ENCODE measurements at places on chromosomes 6 and 20.

DNA sequence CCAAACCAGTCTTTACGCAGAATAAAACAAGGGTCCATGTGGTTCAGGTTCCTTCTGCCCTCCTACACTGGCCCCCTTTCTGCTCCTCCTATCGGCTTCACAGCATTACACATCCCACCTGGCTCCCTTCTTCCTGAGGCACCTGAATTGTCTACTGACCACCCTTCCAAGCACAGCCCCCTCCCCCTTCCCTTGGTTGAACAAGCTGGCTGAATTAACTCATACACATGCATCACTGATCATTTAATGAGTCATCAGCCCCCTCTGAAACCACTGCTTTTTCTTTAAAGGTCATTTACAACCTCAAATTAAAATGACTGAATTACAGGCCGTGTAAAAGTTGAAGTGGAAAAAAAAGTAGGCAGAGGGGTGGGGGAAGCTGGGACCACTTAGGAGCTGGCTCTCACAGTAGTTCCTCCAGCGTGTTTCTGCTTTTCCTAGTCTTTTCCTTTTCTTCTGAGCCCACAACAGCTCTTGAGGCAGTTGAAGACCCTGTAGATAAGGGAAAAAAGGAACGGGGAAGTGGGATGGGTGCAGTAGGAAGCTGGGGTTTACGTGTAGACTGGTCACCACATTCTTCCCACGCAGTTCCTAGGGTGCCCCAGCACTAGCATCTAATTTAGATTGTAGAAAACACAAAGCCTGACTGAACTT lies 67.6 kb downstream of the FYN start:
- no peak for DNase-seq

- no peak for DNase-seq
These were observed 73.1 kb downstream of the QKI start for GRCh38 chr6:163487606-163488005.

DNA sequence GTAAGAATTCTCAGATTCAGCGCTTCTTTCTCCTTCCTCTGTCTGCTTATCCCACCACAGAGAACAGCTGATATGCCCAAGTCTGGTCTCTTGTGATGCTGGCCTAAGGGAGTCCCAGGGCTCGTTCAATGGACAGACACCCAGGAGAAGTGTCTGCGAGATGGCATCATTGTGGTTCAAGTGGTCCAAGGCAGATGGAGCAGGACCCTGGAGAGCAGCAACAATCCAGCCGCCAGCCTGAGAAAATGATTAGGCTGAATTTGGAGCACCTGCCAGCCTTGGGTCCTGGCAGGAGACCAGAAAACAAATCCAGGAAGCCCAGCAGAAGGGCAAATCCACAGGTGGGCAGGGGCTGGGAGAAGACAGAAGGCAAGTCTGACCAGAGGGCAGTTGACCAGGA lies 145.8 kb downstream of the PTPRT start:
- DNase-seq = no peak

DNA sequence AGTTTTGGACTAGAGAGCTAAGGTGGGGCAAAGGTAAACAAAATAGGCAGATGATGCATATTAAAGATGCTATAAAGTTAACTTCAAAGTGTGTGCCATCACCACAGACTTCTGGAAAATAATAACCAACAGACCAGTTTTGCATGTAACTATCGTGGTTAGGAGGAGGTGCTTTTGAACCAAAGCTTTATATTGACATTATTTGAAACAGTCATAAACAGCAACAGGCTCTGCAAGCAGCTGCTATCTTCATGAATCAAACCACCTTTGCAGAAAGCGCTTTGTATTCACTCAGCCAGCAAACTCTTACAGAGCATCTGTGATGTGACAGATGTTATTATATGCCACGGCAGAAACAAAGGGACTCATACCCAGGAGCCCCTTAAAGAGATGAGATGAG lies 81.9 kb downstream of the CRYBG1 start:
- DNase-seq = peak; percentile 34

DNA sequence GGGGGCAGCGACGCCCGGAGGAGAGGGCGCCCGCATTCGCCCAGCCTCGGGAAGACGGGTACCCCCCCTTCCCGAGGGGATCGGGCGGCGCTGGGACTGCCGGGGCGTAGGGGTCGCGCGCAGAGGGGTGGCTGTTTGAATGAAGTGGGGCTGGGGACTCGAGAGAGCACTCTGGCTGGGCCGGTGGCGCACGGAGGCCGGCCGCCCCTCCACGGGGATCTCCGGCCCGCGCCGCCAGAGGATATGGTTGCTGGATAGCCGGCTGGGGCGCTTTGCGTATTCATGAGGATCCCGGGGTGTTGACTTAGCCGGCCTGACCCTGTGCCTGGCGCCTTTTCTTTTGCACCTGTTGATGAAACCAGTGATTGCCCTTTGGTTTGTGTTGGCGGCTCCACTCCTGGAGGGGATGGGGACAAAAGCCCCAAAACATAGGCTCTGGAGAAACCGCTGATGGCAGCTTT lies 469 bp downstream of the SYNJ2 start:
- DNase-seq = no peak

DNA sequence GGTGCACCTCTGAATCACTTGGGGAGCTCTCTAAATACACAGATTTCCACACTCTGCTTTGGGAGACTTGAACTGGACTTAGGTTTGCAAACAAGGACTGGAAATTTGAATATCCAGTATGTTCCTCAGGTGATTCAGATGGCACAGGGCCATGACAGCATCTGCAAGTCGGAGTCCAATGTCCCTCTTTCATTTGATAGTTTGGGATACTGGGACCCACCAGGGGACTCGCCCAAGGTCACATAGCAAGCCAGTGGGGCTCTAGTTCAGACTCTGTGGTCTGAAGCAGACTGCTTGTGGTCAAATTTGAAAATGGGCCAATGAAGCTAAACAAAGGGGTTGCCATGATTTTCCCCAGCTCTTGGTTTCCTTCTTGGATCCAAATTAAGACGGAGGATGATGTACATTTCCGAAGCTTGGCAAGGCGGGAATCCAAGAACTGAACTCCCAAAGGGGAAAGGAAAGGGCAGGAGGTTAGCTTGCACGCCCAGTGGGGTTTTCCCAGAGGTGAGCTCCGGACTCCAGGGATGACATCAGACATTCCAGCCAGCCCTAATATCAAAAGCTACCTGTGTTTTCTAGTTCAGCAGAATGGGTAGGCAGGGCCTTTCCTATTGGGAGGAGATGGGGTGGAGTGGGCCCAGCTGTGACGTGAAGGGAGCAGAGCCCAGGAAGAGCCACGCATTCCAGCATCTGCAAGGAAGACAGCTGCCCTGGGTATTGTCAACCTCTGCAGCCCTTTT lies 3.4 kb upstream of the SYS1 start:
- no peak for DNase-seq

DNA sequence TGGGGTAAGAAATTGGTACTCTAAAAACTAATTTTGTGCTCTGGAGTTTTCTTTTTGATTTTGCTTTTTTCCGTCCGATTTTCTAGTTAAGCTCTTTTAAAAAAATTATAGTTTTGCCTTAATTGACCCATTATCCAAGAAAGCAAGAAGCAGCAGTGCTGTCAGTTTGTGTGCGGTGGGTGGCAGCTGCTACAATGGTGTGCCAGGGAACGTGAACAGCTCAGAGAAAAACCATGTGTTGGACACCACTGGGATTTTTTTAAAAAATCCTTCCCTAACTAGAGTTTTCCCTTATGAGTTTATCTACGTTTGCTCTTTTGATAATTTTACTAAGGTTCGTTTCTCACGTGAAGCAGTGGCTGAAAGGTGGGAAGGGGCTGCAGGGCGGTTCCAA lies 8.0 kb downstream of the MAP3K5 start:
- DNase-seq = no peak

DNA sequence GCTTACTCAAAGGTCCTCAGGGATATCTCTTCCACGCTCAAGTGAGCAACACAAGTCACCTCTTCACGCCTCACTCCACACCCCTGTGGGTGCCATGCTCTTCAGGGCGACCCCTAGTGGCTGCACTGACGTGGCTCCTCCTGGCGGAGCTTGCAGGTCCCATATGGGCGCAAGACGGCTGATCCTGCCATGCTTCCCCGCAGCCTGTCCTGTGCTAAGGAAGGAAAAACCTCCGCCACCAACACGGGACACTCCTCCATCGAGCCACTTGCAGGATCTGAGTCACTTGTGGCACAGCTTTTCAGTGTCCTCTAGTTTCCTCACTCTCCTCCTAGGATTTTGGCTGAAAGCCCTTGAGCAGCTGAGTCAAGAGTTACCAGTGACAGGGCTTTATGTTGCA lies 90.7 kb downstream of the KHDC1L start:
- DNase-seq = peak; percentile 25

- DNase-seq = peak; percentile 90
These were observed at the start of gene NRSN2 for GRCh38 chr20:346640-347316. NRSN2 (plus strand) TSS chr20:347111; CDS start chr20:349644, 2,533 bp downstream.

Data from NCI-H2171 (cell line).